ENCODE measurements at places on chromosomes 6 and 20. TPM values are rescaled to one million over a fixed set of nuclear protein-coding genes. Genes with fewer than 3 reads are reported as not detected.

REM1 gene
- not detected for total RNA-seq

- no peak for DNase-seq
Observed at GRCh38 chr20:51190783-51191180, 167.9 kb upstream of the KCNG1 start.

DNA sequence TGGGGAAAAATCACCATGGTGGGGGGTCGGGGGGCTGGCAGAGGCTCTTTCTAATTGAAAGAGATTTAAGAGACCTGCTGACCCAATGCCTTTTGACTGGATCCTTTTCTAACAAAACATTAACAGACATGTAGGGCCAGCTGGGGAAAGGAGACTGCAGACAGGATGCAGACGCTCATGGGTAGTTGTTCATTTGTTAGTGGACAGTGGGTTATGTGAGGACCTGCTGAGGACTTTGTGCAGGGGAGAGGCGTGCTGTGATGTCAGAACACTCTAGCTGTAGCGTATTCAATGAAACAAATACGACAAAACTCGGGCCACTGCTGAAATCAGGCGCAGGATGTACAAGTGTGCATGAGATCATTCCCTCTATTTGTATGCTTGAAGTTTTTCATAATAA lies 1.2 kb downstream of the IP6K3 start:
- no peak for DNase-seq

- no peak for DNase-seq
Observed at GRCh38 chr6:138028893-138029292, 78.3 kb downstream of the PERP start.

- no peak for DNase-seq
Observed at GRCh38 chr6:114452785-114453401, 110.1 kb upstream of the HS3ST5 start.

- DNase-seq, result no peak
Observed at GRCh38 chr6:165110860-165111259, 198.5 kb downstream of the C6orf118 start.

DNA sequence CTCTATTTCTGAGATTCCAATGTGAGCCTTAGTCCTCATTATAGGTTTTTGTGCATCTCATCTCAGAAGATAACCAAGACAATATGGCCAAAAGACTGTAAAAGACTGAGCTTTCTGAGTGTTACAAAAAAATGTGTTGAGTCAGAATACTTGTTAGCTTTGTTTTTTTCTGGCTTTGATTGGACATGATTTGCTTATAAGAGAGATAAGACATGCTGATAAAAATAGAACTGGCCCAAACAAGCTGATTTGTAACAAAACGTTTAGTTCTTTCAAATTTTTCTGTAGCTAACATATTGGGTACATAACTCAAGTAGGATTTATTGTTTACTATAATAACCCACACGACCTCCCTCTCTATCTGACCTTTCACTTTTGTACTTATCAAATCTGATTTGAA lies 32.9 kb downstream of the FILIP1 start:
- DNase-seq, result peak; percentile 3

DNA sequence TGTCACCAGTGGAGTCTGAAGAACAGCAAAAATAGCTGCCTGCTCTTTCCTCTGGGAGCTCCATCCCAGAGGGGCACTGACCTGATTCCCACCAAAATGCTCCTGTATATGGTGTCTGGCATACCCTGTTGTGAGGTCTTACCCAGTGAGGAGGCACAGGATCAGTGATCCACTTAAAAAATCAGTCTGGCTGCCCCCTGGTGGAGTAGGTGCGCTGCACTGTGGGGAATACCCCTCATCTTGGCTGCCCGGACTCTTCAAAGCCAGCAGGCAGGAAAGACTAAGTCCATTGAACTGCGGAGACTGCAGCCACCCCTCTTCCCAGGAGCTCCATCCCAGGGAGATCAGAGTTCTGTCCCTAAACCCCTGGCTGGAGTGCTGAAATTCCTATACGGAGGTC lies 230.9 kb upstream of the HTR1E start:
- no peak for DNase-seq
